ENCODE measurements at places on chromosomes 12 and 14.

GRCh38 chr14:29757188-29757680, 170.4 kb downstream of the PRKD1 start:
- no peak overlapping the region for H3K27ac ChIP-seq
- no peaks in the 10 kb centered on the region for H3K27me3 ChIP-seq
- no peaks in the 10 kb centered on the region for H3K4me1 ChIP-seq
- no peak for DNase-seq

DNA sequence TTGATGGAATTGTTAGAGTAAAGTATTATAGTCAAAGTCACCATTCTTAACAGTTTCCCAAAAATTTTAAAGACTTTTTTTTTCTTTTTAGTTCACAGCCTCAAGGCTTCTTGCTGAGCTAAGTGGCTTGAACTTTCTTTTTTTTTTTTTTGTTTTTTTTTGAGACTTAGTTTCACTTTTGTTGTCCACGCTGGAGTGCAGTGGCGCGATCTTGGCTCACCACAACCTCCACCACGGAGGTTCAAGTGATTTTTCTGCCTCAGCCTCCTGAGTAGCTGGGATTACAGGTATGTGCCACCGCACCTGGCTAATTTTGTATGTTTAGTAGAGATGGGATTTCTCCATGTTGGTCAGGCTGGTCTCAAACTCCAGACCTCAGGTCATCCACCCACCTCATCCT, 92.8 kb downstream of the SETD3 start:
- peaks cover 18% of the 10 kb centered on the region for H3K4me1 ChIP-seq
- H3K27ac ChIP-seq, result no peak overlapping the region
- peak; percentile 18 for DNase-seq
- H3K36me3 ChIP-seq, result no peaks in the 10 kb centered on the region
- H3K27me3 ChIP-seq, result peaks cover 8% of the 10 kb centered on the region

DNA sequence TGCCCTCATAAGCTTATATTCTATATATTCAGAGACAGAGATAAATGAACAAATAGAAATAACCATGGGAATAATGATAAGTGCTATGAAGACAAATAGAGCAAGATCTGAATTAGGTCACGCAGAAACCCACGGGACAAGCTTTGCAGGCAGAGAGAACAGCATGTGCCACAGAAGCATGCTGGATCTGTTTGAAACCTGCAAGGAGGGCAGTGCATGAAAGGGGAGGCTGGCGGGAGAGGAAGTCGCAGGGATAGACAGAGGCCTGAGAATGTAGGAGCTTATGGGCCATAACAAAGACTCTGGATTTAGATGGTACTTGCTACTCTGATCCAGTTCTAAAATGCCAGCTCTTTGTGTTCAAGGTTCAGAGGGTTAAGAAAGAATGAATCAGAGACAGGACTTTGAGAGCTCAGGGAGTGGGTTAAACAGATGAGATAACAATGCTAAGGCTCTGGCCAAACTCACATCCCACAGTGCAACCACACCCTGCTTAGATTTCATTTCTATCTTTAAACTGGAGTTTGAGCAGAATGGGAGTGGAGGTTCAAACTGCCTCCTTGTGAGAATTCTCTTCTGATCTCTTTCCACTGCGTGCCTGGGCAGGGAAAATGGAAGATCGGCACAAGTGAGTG, 49.2 kb upstream of the PPP1R12A start:
- H3K36me3 ChIP-seq, result no peaks in the 10 kb centered on the region
- no peak overlapping the region for H3K4me3 ChIP-seq
- DNase-seq, result no peak
- H3K27ac ChIP-seq, result no peak overlapping the region

DNA sequence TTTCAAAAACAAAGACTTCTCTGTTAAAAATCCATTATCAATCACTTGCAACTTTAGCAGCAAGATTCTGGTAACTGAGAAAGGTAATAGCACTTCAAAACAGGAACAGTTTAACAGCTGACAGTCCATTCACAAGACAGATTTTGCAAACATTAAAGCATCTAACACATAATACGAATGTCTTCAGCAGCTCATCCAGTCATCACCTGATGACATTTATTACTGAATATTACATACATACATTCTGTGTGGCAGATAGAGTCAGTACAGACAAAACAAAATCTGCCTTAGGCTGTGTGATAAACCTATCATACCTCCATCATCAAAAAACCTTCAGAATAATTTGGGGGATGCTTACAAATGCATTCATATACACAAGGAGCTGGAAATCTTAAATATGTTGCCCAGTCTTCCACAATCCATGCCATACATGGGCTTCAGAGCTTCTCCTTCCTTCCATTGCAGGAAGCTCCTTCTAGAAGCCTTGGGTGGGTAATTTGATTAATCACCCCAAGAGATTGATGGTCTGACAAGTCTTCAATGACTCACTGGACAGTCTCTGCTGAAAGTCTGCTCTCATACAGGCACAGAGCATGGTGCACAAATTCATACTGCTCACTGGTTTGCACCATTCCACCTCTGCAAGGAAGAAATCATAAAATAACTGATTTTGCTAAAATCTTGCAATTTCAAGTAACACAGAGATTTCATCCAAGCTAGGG, 1.6 kb upstream of the PTPRB start:
- no peaks in the 10 kb centered on the region for H3K36me3 ChIP-seq
- DNase-seq, result no peak
- no peak overlapping the region for H3K4me3 ChIP-seq
- H3K4me1 ChIP-seq, result no peaks in the 10 kb centered on the region

GRCh38 chr14:72892879-72893635, 844 bp downstream of the DPF3 start:
- H3K4me1 ChIP-seq, result peaks cover 29% of the 10 kb centered on the region
- peaks cover 36% of the 10 kb centered on the region for H3K27me3 ChIP-seq
- no peak overlapping the region for H3K27ac ChIP-seq
- peak overlapping the region; percentile 76 for H3K4me3 ChIP-seq
- peak; percentile 8 for DNase-seq
- H3K36me3 ChIP-seq, result no peaks in the 10 kb centered on the region

DNA sequence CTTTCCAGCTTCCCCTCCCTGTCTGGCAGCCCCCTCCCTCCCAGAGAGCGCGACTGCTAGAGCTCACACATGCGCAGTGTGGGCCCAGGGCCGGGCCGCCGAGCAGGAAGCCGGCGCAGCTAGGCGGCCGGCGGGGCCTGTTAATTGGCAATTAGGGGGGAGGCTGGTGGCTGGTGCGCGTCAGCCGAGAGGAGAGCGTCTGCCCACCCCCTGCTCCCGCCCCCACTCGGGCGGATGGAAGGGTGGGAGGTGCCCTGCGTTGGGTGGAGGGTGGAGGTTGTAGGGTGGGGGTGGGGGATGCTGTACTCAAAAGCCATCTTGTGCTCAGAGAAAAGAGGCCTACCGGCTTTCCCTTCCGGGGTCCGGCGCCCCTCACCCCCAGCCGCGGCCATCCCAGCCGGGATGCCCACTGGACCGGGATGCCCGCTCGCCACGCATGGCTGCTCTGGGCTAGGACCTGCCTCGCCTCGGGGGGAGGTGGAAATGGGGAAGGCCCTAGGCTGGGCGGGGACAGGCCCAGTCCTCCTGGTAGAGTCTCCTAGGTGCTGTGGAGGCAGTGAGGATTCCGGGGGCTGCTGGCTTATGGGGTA, 9.2 kb downstream of the HOXC8 start:
- peak overlapping the region; percentile 50 for H3K4me3 ChIP-seq
- H3K36me3 ChIP-seq, result no peaks in the 10 kb centered on the region
- no peak overlapping the region for H3K27ac ChIP-seq
- peak; percentile 59 for DNase-seq
- peaks cover 91% of the 10 kb centered on the region for H3K27me3 ChIP-seq

GRCh38 chr12:40784102-40784501, 91.9 kb downstream of the CNTN1 start:
- no peaks in the 10 kb centered on the region for H3K36me3 ChIP-seq
- no peaks in the 10 kb centered on the region for H3K4me1 ChIP-seq
- no peaks in the 10 kb centered on the region for H3K27me3 ChIP-seq
- H3K4me3 ChIP-seq, result no peak overlapping the region

GRCh38 chr12:42985506-42985905, 396.0 kb upstream of the PRICKLE1 start:
- H3K4me1 ChIP-seq, result no peaks in the 10 kb centered on the region
- H3K27me3 ChIP-seq, result no peaks in the 10 kb centered on the region

DNA sequence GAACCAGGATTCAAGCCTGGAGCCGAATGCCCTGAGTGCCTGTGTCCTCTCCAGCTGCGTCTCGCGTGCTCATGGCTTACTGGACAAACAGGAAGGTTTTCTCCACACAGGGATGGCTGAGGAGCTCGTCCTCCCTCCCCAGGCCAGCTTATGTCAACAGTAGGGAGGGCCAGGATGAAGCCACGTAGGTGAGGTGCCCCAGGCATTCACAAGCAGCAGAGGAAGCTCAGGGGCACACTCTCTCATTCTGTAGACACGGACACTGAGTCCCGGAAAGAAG, 49.3 kb downstream of the TRPV4 start:
- no peak for DNase-seq
- no peak overlapping the region for H3K4me3 ChIP-seq
- no peaks in the 10 kb centered on the region for H3K36me3 ChIP-seq

DNA sequence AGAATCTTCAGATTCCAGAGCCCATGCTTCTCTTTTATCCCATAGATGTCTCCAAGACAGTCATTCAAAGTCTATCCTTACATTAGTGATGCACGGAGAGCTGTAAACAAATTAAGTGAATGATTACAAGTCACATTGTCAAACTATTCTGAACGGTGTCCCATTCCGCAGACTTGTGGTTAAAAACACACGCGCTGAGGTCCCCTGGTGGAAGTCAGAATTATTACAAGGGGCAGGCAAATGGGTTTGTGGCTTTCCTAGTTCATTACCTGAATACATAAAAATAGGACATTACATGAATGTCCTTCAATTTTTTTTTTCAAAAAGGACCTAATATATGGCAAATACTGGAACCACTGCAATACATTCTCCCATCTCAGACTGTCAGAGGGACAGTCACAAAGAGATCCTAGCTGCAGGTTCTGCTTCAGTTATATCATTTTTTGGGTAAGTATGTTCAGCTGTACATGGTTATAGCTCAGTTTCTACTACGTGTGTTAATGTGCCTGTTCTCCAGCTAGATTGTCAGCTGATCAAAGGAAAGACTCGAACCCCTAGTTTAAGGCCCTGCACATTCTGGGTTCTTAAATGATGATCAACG, 53.1 kb upstream of the STON2 start:
- H3K4me3 ChIP-seq, result no peak overlapping the region
- H3K4me1 ChIP-seq, result peaks cover 3% of the 10 kb centered on the region
- no peak overlapping the region for H3K27ac ChIP-seq
- H3K36me3 ChIP-seq, result no peaks in the 10 kb centered on the region

GRCh38 chr14:22113401-22113800, 439.8 kb upstream of the OR4E1 start:
- H3K4me3 ChIP-seq, result no peak overlapping the region
- H3K36me3 ChIP-seq, result no peaks in the 10 kb centered on the region
- peak; percentile 35 for DNase-seq
- no peaks in the 10 kb centered on the region for H3K27me3 ChIP-seq
- no peaks in the 10 kb centered on the region for H3K4me1 ChIP-seq
- no peak overlapping the region for H3K27ac ChIP-seq

DNA sequence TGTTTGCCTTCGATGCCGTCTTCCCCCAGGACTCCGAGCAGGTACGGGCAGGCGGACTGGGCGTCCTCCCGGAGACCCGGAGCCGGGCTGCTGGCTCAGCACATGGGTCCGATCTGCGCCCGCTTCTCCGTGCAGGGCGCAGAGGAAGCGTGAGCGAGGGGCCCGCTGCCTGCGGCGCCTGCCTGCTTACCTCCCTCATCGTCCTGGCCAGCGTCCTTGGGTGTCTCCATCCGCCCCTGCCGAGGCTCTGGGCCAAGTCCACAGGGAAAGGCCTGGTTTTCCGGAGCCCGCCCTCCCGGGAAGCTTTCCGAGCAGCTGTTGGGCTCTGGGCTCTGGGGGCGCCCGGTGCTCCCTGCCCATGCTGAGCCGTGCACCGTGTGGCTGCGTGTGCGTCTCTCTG, 33.5 kb downstream of the KIF26A start:
- H3K27ac ChIP-seq, result no peak overlapping the region
- no peak for DNase-seq
- H3K27me3 ChIP-seq, result no peaks in the 10 kb centered on the region
- H3K4me1 ChIP-seq, result no peaks in the 10 kb centered on the region
- no peak overlapping the region for H3K4me3 ChIP-seq
- H3K36me3 ChIP-seq, result no peaks in the 10 kb centered on the region

Measured in CD4-positive, alpha-beta T cell (primary cell).